ENCODE measurements at places on chromosomes 12 and 14. TPM values are rescaled to one million over a fixed set of nuclear protein-coding genes. Genes with fewer than 3 reads are reported as not detected.
A peak's percentile ranks its signal among the peaks of the same experiment; 100 is the strongest.

DNA sequence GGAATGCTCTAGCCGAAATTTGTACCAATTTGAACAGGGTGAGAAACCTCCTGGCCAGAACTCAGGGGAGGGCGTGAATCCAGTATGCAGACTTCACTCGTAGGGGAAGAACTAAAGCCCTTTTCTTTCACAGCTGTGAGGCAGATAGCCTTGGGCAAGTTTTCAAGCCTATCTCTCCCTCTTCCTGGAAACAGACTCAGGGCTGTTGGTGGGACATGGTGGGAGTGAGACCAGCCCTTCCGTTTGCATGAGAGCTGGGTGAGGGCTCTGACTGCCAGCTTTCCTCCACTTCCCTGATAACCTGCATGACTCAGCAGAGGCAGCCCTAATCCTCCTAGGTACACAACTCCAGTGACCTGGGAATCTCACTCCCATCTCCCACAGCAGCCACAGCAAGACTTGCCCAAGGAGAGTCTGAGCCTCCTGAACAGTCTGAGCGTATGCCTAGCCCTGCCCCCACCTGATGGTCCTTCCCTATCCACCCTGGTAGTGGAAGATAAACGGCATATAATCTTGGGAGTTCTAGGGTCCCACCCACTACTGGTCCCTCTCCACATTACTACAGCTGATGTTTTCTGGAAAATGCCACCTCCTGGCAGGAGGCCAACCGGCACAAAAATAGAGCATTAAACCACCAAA lies 170.1 kb upstream of the AMIGO2 start:
- peak; percentile 49 for DNase-seq

GRCh38 chr14:56358851-56359614 lies 220.6 kb upstream of the TMEM260 start:
- no peak for DNase-seq

The LYZ gene
- polyA plus RNA-seq: not detected

The HCAR2 gene
- 0.07 TPM for polyA plus RNA-seq

- DNase-seq: no peak
These were observed 30.5 kb downstream of the CEP83 start for GRCh38 chr12:94429191-94429590.

The ABCC9 gene
- not detected for polyA plus RNA-seq

The CLEC4E gene
- not detected for polyA plus RNA-seq

DNA sequence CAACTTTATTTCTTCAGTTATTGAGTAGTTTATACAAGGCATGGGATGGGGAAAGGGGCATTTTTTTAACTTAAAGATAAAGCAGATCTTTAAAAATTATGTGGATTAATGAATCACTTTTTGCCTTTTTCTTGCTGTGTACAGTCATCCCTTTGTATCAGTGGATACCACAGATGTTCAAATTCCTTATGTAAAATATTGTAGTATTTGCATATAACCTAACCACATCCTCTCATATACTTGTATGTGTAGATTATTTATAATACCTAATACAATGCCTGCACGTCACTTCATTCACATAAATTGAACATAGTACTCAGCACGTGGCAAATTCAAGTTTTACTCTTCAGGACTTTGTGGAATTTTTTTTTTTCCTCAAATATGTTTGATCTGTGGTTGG lies 66.5 kb upstream of the MON2 start:
- DNase-seq: no peak

DNA sequence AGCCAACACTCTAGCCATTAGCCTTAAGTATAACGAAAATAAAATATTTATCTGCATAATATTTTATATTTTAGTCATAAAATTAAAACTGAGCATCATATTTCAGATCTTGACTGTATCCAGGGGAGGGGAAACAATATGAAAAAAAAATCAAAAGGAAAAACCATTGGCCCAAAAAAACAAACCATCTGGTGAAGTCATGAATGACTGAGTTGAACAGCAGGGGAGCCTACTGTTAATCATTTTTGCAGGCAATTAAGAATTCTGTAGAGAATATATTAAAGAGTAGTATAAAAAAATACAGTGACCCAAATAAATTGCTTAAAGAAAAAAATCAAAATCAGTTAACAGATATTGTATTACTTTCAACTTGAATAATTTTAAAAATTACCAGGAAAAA lies 224.8 kb downstream of the C12orf50 start:
- DNase-seq: no peak

The ZNF891 gene
- 0.64 TPM for polyA plus RNA-seq

The OTUB2 gene
- 2.2 TPM for polyA plus RNA-seq

The IFNG-AS1 gene
- polyA plus RNA-seq: not detected

DNA sequence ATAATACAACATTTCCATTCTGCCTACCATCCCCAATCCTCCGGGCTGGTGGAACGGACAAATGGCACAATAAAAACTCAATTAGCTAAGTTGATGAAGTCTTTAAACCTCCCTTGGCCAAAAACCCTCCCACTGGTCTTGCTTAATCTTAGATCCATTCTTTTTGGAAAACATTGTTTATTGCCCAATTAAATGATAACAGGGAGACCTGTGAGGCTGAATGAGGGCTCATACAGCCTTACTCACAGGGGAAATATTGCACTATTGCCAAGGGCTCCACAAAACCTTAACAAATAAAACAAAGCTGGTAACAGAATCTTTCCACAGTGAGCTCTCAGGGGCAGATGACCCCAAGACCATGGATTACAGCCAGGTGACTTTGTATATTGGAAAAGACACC lies 7.8 kb upstream of the PSMC1 start:
- DNase-seq: no peak

GRCh38 chr12:52050116-52050757 lies 1.0 kb upstream of the NR4A1 start:
- no peak for DNase-seq

The GRIP1 gene
- polyA plus RNA-seq: 2.3 TPM

The PLEKHD1 gene
- 0.05 TPM for polyA plus RNA-seq

- DNase-seq: no peak
These were observed 318.2 kb downstream of the NUAK1 start for GRCh38 chr12:105820429-105821125.

GRCh38 chr12:43669373-43669772 lies 89.2 kb downstream of the PUS7L start:
- no peak for DNase-seq

GRCh38 chr14:87935886-87936285 lies 57.1 kb downstream of the GALC start:
- no peak for DNase-seq

The PLEKHG3 gene
- polyA plus RNA-seq: 21.9 TPM

The INHBC gene
- not detected for polyA plus RNA-seq

GRCh38 chr14:95713596-95714371 lies at the start of gene TCL1A:
Gene TCL1A (minus strand): TSS chr14:95714125. CDS start chr14:95714066, 59 bp downstream.
- no peak for DNase-seq

DNA sequence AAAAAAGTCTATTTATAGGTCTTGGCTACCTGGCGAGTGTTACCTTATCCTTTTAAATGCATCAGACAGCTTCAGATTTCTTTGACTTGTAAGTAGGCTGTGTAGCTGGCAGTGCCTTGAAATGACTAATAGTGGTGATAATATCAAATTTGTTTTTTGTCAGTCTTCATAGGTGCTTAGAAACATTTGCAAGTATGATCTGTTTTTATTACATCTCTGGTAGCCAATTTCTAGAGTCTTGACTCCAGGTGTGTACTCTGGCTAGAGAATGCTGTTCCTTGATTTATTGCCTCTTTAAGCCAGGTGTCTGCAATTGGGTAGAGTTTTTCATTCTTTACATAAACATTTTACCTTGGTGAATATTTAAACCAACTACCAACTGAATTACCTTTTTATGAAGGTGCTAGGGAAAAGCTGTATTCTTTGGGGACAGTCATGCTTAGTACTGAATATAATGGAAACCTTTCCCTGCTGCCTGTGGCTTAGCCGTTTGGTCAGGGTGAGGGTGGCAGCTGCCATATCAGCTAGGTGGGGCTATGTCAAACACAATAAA lies 32.6 kb downstream of the MLXIP start:
- no peak for DNase-seq
